ENCODE measurements at places on chromosomes 5 and 9. TPM values are rescaled to one million over a fixed set of nuclear protein-coding genes. Genes with fewer than 3 reads are reported as not detected.

GRCh38 chr9:133842721-133843227 lies 104.6 kb upstream of the SARDH start:
- no peaks in the 10 kb centered on the region for H3K36me3 ChIP-seq
- no peaks in the 10 kb centered on the region for H3K27me3 ChIP-seq
- no peak overlapping the region for H3K4me3 ChIP-seq
- H3K4me1 ChIP-seq: peaks cover 11% of the 10 kb centered on the region
- no peak overlapping the region for H3K27ac ChIP-seq

DNA sequence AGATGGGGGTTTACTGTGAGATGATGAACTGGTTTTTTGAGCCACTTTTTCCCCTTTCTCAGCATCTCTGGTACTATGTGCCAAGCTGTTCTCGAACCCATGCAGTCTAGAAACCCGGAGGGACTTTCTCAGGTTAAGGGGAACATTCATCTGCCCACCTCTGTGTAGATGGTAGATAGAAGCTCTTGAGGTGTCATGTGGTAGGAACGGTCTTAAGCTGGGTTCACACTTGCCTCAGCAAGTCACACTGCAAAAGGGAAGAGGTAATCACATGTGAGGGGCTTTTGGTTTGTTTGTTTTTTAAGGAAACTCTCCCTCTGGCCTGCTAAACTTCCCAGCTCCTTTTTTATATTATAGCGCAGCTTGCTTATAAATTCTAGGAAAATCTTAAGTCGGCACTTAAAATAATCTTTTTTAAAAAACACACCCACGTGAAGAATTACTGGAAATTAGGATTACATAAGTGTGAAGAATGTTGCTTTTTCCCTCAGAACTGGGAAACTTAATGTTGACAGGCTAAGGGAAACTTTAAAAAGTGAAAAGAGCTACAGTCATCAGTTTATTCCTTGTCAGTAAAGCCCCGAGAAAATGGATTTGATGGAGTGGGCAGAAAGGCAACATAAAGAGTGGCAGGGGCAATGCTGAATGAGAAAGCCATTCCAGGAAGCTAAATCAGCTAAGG lies 430.3 kb downstream of the ARHGEF28 start:
- no peaks in the 10 kb centered on the region for H3K36me3 ChIP-seq
- H3K4me1 ChIP-seq: peaks cover 16% of the 10 kb centered on the region
- DNase-seq: no peak

DNA sequence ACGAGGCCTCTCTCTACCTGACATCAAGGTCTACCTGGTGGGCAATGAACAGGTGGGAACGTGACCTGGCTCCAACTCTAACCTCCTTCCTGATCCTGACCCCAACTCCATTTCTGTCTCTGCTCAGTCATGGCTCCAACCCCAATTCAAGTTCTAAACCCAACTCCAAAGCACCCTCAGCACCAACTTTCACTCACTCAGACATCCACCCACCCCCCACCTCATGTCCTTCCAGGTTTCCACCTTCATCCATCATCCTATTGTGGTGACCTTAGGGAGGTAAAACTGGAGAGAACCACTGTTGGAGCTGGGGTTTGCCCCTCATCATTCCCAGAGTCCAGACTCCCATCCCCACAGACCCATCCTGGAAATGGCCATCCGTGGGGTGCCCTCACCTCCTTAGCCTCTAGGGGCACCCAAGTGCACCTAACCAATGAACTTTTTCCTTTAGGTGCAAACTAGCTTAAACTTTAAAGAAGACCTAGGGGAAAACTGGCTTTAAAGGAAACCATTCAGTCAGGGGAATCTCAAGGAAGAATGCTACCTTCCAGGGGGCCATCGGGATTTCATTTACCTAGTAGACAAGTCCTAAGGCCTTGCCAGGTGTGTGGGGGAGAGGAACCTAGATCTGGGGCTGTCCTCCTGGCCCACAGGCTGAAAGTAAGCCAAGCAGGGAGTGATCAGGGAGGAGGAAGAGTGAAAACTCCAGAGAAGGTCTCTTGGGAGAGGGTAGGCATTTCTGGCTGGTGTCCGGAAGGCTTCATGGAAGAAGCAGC lies 11.3 kb downstream of the RGS14 start:
- no peak overlapping the region for H3K4me3 ChIP-seq
- no peaks in the 10 kb centered on the region for H3K27me3 ChIP-seq
- no peak for DNase-seq
- no peaks in the 10 kb centered on the region for H3K36me3 ChIP-seq
- peaks cover 10% of the 10 kb centered on the region for H3K4me1 ChIP-seq

GRCh38 chr5:73229271-73229670 lies 56.3 kb downstream of the TMEM174 start:
- H3K27ac ChIP-seq: no peak overlapping the region
- H3K27me3 ChIP-seq: no peaks in the 10 kb centered on the region
- H3K4me1 ChIP-seq: peaks cover 2% of the 10 kb centered on the region
- DNase-seq: no peak

DNA sequence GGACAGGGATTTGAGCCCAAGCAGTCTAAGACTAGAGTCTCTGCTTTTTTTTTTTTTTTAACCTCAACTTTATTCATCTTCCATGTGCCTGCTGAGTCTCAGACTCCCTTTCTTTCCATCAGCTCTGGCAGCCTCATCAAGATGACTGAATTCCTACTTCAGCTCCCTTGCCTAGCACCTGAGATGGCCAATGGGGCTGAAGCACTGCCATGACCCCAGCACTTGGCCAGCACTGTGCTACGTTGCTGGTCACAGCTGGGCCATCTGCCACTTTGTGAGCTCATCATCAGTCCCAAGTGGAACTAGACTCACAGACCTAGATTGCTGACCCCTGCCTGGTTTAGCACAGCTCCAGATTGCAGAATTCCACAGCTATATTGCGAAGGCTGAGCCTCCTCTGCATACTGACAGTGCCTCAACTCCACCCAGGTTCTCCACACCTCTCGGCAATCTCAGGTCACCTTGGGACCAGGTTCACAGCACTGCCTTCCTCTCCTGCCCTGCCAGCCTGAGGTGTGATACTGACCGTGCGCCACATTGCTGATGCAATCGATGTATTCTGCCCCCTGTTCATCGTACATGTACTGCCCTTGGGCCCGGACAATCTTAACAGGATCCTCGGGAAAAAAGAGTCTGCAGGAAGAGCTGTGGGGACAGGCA lies 1.6 kb downstream of the PHYKPL start:
- peaks cover 10% of the 10 kb centered on the region for H3K4me1 ChIP-seq
- H3K27ac ChIP-seq: no peak overlapping the region
- H3K36me3 ChIP-seq: no peaks in the 10 kb centered on the region
- DNase-seq: no peak
- H3K27me3 ChIP-seq: no peaks in the 10 kb centered on the region
- peak overlapping the region; percentile 68 for H3K4me3 ChIP-seq

- no peaks in the 10 kb centered on the region for H3K36me3 ChIP-seq
- no peak overlapping the region for H3K27ac ChIP-seq
- DNase-seq: no peak
- no peak overlapping the region for H3K4me3 ChIP-seq
These were observed 1431.0 kb upstream of the WWC1 start for GRCh38 chr5:166860426-166860825.

- H3K4me3 ChIP-seq: no peak overlapping the region
- H3K4me1 ChIP-seq: no peaks in the 10 kb centered on the region
- DNase-seq: no peak
- H3K27ac ChIP-seq: no peak overlapping the region
- H3K36me3 ChIP-seq: no peaks in the 10 kb centered on the region
- no peaks in the 10 kb centered on the region for H3K27me3 ChIP-seq
These were observed 484.8 kb downstream of the ZSWIM6 start for GRCh38 chr5:61816585-61817450.

GRCh38 chr9:137188086-137188489 lies 272 bp downstream of the ANAPC2 start:
- H3K27me3 ChIP-seq: no peaks in the 10 kb centered on the region
- no peaks in the 10 kb centered on the region for H3K36me3 ChIP-seq

DNA sequence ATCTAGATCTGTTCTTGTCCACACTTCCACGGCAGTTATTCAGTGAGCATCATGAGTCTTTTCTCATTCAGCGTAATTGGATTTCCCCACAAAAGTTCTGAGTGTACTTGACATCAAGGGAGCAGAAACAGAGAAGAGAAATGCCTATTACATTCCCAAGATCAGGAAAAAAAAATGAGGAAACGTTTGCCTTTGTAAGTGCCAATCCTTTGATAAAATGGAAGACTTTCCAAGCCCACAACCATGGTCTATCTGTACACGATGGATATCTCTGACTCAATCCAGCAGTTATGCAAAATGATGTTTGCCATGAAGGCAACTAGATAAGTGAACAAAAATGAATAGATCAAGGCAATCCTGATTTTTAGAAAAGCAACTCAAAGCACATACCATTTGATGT lies 235.9 kb downstream of the DOCK8 start:
- no peaks in the 10 kb centered on the region for H3K27me3 ChIP-seq
- H3K36me3 ChIP-seq: no peaks in the 10 kb centered on the region
- no peak for DNase-seq
- H3K4me1 ChIP-seq: no peaks in the 10 kb centered on the region
- no peak overlapping the region for H3K4me3 ChIP-seq

- no peak overlapping the region for H3K27ac ChIP-seq
- no peaks in the 10 kb centered on the region for H3K27me3 ChIP-seq
- no peaks in the 10 kb centered on the region for H3K4me1 ChIP-seq
- H3K4me3 ChIP-seq: no peak overlapping the region
- no peak for DNase-seq
These were observed 522.7 kb upstream of the CLINT1 start for GRCh38 chr5:158381614-158382160.

- H3K36me3 ChIP-seq: no peaks in the 10 kb centered on the region
- H3K4me1 ChIP-seq: no peaks in the 10 kb centered on the region
- H3K27ac ChIP-seq: no peak overlapping the region
- no peaks in the 10 kb centered on the region for H3K27me3 ChIP-seq
- no peak for DNase-seq
- H3K4me3 ChIP-seq: no peak overlapping the region
These were observed 3.1 kb downstream of the PTCH1 start for GRCh38 chr9:95513711-95514110.

GRCh38 chr5:53879708-53880323 lies 319.4 kb downstream of the NDUFS4 start:
- H3K36me3 ChIP-seq: no peaks in the 10 kb centered on the region
- H3K4me1 ChIP-seq: no peaks in the 10 kb centered on the region
- no peak overlapping the region for H3K4me3 ChIP-seq
- no peak for DNase-seq

GRCh38 chr9:25206027-25206426 lies 472.2 kb downstream of the TUSC1 start:
- H3K27ac ChIP-seq: no peak overlapping the region
- no peaks in the 10 kb centered on the region for H3K36me3 ChIP-seq
- no peak overlapping the region for H3K4me3 ChIP-seq

Gene NR2F1-AS1
- 26.5 TPM for total RNA-seq

Gene ZNF484
- total RNA-seq: 11.2 TPM

Gene BAAT
- not detected for total RNA-seq

Gene MRPL22
- 44.0 TPM for total RNA-seq

Gene MOB3B
- total RNA-seq: 19.3 TPM

Gene GLRA1
- total RNA-seq: not detected

Gene DDX46
- total RNA-seq: 47.7 TPM

All from ovary (tissue), 10 donors.